Gastrocnemius medialis (tissue), 4 donors: ENCODE measurements at places on chromosomes 13 and 19.
A peak's percentile ranks its signal among the peaks of the same experiment; 100 is the strongest.

GRCh38 chr13:24606486-24607170, 73.6 kb upstream of the ATP12A start:
- DNase-seq, result no peak

GRCh38 chr19:54364775-54365257, at the start of gene LAIR1:
Gene LAIR1 (minus strand): TSS chr19:54364931. CDS start chr19:54364804, 127 bp downstream.
- DNase-seq, result no peak

GRCh38 chr19:5782945-5783919, 1.3 kb downstream of the PRR22 start:
- DNase-seq, result no peak

- no peak for DNase-seq
Measured at GRCh38 chr13:38530492-38530891, 156.4 kb upstream of the FREM2 start.

DNA sequence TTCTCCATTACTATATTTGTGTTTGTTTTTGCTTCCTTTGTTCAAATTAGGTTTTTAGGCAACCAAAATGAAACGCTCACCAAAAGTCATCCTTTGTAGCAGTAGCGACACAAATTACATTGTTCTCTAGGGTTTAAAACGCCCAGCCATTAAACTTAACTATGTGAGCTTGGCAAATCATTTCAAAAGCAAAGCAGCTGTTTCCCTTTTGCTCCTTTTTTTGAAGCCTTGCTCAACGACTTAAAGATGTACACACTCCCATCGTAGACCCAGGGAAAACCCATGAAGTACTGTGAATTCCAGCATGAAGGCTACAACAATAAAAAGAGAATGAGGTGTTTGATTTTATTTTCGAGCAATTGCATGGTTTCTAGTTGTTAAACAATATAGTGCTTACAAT, 106.7 kb downstream of the RAP2A start:
- no peak for DNase-seq

- DNase-seq, result peak; percentile 53
Measured at GRCh38 chr19:42184401-42184861, 33.0 kb downstream of the DEDD2 start.

- DNase-seq, result no peak
Measured at GRCh38 chr13:60303166-60303565, 93.9 kb upstream of the TDRD3 start.

DNA sequence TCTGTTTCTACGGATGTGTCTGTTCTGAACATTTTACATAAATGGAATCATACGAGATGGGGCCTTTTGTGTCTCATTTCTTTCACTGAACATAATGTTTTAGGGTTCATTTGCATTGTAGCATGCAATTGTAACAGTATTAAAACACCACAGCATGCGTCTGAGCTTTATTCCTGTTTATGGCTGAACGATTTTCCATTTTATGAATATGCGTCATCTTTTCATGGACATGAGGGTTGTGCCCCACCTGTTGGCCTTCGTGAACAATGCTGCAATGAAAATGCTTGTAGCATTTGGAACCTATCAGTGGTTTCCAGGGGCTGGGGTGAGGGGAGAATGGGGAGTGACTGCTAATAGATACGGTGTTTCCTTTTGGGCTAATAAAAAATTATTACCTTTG, 5.1 kb downstream of the OR10H1 start:
- no peak for DNase-seq

- peak; percentile 71 for DNase-seq
Measured at GRCh38 chr19:55452749-55453346, 8.6 kb downstream of the ISOC2 start.

- no peak for DNase-seq
Measured at GRCh38 chr13:52978989-52979388, 49.6 kb upstream of the OLFM4 start.

DNA sequence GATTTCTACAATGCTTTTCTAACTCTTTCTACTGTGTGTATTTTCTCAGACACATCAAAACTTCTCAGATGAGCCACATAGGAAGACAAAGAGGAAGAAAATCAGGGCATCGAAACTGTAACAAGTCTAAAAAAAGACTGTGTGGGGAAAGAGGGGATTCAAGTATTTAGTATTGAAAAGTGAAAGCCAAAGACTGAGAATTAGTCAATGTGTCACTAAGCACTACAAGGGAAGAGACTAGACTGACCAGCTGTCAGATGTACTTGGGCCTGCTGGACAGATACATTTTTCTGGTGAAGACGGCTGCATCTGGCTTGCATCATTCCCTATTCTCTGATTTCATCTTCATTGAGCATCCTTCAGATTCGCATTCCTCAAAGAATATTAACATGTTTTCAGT, 25.4 kb downstream of the COMMD6 start:
- no peak for DNase-seq

DNA sequence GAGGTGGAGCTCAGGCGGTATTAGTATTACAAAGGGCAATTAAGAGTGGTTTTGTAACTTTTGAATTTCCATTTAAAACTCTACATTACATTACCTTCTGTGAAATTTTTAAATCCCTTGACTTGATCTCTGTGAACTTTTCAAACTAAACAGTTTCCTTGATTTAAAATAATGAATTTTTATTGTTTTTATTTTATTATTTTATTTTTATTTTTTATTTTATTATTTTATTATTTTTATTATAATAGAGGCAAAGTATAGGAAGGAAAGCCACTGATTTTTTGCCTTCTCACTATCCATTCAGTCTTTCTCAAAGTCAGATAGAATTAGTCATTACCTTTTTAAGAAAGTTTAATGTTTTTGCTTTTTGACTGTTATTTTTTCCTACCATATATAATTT, 1248.1 kb upstream of the SLC10A2 start:
- DNase-seq, result no peak

- no peak for DNase-seq
Measured at GRCh38 chr13:113802090-113802531, 43.1 kb downstream of the TMEM255B start.

DNA sequence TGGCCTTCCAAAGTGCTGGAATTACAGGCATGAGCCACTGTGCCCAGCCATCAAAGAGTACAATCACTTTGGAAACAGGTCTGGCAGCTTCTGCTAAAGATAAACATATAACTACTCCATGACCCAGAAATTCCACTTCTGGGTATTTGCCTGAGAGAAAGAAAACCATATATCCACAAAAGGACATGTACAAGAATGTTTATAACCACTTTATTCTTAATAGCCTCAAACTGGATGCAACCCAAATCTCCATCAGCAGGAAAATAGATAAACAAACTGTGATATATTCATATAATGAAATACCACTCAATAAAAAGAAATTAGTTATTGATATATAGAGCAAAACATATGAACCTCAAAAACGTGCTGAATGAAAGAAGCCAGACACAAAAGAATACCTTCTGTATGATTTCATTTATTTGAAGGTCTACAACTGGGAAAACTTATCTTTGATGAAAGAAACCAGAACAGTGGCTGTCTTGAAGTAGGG, 40.5 kb downstream of the TEX26 start:
- no peak for DNase-seq

DNA sequence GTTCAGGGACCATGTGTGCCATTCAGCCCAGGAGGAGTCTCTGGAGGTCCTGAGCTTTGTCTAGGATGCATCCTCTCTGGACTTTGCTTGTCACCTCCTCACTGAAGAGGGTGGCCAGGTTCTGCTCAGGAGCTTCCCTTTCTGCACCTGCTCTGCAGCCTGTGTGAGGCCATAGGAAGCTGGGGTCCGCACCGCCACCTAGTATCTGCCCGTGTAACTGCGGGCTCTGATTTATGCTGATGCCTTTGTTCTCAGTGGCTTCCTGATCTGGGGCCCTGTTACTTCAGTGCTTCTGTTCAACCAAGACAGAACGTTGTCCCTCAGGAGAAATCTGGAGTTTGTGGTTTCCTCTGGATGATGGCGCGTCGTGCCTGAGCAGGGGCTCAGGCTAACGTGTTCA, 15.5 kb downstream of the ZNF610 start:
- no peak for DNase-seq

- DNase-seq, result no peak
Measured at GRCh38 chr19:7063764-7064418, 5.4 kb upstream of the MBD3L3 start.

DNA sequence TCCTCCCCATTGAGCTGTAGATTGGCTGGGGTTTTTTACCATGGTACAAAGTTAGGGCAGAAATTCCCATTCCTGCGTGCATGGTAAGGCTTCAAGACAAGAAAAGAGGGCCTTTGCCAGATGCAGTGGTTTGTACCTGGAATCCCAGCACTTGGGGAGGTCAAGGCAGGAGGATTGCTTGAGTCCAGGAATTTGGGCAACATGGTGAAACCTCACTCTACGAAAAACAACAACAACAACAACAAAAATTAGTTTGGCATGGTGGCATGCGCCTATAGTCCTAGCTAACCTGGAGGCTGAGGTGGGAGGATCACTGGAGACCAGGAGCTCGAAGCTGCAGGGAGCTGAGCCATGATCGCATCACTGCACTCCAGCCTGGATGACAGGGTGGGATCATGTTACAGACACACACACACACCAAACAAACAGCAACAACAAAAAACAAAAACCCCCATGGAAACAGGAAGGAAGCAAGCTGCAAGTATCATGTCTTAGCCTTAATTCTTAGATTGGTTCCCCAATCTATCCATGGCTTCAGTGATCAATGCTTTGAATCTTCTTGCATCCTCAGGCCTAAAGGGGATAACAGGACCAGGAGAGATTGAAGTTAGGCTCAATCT, 5.5 kb upstream of the WTIP start:
- DNase-seq, result no peak

DNA sequence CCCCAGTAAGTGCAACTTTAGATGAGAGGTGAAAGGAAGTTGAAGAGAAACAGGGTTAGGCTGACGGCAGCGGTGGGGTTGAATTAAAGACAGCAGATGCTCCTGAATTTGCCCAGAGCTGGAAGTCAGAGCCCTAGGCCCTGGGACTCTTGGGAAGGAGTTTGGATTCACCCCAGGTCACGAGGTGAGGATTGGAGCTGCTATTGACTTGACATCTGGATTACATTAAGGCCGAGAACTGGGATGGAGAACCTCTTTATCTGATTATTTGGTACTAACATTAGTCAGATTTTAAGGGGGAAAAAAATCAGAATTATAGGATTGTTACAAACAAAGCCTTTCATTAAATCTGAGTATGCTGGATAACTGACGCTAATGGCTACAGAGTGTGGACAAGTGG, 367.2 kb downstream of the ZNF536 start:
- DNase-seq, result peak; percentile 17

DNA sequence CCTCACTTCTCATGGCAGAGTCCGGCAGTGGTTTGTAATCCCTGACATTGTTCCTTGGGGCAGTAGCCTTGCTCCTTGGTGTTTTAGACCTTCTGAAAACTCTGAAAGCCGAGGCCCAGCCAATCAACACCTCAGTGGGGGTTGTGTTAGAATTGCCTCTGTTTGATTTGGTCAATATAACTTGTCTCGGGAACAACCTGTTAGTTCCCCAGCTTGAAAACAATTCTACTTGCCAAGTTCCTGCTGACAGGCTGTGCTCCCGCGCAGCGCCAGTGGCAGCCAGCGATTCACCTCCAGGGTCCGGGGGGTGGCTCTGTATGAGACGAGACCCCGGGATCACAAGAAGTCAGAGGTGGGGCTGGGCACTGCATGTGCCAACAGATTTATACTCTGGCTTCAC, 81.4 kb upstream of the MEDAG start:
- no peak for DNase-seq

GRCh38 chr19:16554776-16555175, 12.5 kb upstream of the CHERP start:
- no peak for DNase-seq

- DNase-seq, result no peak
Measured at GRCh38 chr19:44024900-44025216, 321 bp upstream of the ZNF222 start.

GRCh38 chr19:1006711-1007398, 6.6 kb downstream of the GRIN3B start:
- no peak for DNase-seq

DNA sequence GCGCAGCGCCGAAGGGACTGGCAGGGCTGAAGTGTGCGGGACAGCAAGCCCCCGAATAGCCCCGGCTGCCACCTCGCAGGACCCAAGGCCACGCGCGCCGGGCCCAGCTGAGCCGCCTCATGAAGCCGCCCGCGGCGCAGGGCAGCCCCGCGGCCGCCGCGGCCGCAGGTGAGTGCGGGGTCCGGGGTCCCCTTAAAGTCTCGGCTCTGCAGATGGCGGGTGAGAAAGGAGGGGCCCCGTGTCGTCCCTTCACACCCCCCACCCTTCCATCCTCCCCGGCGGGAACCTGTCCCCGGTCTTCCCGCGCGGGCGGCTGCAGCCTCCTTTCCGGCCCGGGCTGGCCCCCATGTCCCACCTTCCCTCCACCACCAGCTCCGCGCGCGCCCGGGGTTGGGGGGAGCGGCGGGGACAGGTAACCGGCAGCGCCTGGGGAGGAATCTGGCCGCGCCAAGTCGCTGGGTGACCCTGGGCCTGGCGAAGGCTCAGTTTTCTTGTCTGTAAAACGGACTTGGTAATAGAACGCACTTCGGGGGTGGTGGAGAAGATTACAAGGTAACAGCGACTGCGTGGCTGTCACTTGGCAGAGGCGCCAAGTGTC, 338 bp downstream of the RGCC start:
- no peak for DNase-seq

DNA sequence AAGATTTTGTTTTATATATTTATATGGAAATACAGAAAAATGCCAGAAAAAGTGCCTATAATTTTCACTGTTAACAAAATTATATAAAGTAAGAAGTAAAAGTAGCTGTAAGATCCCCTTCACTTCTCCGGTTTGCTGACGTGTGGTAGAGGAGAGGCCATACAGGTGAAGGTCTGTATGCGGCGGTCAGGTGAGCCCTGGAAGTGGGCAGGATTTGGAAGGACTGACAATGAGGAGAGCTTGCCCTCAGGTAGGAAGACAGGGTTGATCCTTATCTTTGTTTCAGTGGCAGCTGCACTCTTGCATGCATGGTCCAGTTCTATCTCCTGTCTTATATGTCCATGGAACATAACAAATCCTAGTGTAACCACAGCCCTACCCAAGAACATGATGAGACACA, 16.9 kb upstream of the TFDP1 start:
- no peak for DNase-seq

- no peak for DNase-seq
Measured at GRCh38 chr13:112453874-112454647, 77.9 kb downstream of the SPACA7 start.

DNA sequence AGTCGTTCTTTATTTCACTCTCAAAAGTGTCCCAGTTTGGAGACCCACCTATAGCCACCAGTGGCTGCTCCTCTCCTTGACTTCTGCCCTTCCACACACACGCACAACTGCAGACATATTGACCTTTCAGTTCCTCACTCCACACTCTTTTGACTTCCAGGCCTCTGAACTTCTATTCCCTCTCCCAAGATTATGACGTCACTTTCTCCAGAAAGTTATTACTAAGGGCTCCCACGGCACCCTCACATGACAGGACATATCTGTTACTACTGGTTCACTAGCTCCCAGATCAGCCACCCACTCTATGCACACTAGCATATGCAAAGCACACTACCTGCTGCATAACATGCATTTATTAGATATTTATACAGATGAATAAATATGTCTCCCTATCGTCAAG, 45.9 kb downstream of the XPO4 start:
- DNase-seq, result no peak

- DNase-seq, result no peak
Measured at GRCh38 chr19:43956827-43957226, 5.8 kb downstream of the ZNF221 start.
